ENCODE measurements at places on chromosomes 7 and 10. TPM values are rescaled to one million over a fixed set of nuclear protein-coding genes. Genes with fewer than 3 reads are reported as not detected.

Gene GPR15LG
- total RNA-seq, result not detected

DNA sequence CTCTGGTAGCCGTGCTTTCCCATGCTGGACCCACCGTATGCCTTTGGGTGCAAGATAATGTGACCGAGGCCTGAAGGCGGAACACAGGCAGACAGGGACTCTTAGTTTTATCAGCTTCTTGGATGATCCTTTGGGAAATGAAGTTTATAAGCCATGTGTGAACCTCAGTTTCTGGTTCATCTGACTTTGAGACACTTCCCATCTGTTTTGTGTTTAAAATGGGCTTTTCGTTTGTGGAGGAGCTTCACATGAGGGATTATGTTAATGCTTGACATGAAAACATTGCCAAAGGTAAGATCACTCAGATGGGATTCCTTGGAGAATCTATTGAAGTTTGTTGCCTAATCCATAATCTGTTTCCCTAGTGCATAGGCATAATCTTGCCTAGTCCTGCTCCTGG, 249.8 kb upstream of the LYZL1 start:
- no peak for DNase-seq

GRCh38 chr7:17523813-17524739, 225.6 kb downstream of the AHR start:
- peak; percentile 47 for DNase-seq

DNA sequence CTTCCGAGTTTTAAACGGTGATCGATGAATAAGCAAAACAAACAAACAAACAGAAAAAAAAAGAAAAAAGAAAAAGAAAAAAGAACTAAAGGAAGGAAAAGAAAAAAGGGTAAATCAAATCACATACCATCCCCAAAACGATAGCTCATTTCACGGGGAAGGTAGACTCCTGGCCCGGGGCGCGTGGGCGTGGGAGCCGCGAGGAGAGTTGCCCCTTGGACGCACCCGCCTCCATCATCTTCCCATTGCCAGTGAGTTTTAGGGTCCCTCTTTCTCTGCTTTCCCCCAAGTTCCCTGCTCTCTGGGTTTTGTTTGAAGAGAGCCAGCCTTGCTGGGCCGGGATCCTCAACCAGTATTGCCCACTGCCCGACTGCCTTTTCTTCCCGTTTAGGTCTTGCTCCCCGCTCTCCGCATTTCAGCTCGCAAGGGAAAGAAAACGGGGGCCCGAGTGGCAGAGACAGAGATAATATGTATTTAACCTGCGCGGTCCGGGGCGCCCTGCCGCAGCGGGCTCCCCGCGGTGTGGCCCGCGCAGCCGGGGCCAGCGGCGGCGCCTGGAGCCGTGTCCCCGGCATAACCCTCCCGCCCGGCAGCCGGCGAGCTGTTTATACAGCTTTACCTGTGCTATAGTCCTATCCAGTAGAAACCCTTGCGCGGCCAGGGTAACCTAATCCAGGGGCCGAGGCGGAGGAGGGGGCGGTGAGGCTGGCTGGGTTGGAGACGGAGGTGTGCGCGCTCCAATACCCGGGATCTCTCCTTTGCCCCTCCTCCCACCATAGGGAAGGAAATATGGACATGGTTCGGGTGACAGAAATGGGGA, 5.2 kb upstream of the GATA3 start:
- no peak for DNase-seq

DNA sequence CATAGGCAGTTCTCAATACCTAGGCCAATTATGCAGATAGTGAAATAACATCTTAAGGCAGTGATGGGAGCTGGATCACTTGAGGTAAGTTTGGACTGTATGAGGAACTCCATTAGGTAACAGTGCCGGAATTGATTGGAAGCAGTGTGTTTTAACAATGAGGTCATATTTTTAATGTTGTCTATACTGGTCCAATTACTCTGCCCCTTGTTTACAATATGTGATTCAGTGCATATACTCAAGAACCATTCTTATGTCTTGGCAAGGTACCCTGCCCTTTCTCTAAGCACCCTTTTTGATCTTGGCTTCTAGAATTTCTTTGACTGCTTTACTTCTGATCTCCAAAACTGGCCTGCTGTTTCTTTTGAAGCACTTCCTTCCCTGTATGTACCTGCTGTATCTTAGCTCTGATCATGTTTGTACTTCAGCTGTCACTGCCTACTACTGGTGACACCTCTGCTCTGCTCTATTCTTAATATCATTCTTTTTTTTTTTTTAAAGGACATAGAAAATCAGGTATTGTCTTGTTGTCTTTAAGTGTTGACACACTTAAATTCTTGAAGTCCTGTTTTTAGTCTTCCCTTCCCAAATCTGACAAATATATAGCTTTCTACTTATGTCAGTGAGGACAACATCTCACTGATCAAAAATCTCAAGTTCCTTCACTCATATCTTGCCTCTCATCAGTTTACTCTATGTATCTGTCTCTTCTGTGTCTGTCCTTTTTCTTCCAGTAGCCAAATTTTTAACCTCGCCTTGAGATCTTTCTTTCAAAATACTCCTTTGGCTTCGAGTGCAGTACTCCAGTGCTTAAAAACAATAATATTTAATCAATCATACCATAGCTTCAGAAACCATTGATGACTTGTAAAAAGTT, 46.4 kb upstream of the RPA3 start:
- no peak for DNase-seq

DNA sequence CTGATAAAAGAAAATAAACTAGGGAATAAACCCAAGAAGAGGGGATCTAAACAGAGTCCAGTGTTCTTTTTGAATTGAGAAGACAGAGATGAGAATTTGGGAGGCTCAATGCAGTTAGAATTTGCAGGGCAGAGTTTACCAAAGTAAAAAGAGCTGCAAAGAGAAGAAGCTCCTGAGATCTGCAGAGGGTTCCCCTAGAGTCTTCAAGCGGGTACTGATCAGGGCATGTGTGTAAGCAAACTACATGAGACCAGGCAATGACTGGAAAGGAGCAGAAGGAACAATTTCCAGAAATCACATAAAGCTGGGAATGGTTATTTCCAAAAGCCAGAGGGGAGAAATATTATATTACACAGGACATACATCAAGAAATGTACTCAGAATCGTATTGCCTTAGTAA, 58.1 kb upstream of the TES start:
- DNase-seq, result no peak

Measured in foreskin keratinocyte (primary cell).